ENCODE measurements at places on chromosomes 7 and 10.

DNA sequence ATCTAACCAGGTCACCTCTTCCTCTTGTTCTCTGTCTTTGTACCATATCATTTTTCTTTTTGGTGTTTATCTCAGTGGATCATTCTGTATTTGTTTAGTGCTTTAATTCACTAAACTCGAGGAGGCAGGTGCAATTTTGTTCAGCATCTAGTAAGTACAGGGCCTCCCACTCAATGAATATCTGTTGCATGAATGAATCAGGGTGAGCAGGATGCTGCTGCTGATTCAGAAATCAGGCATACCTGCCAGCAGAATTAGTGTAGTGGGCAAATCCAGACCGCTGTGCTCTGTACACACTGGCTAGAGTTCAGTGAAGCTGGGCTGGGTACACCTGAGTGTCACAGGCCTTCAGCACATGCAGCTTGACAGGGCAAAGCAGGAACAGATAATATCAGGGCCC, 511.9 kb downstream of the SUGCT start:
- H3K27ac ChIP-seq, result no peak overlapping the region
- DNase-seq, result no peak
- H3K4me3 ChIP-seq, result no peak overlapping the region
- no peaks in the 10 kb centered on the region for H3K27me3 ChIP-seq
- no peaks in the 10 kb centered on the region for H3K36me3 ChIP-seq
- H3K4me1 ChIP-seq, result no peaks in the 10 kb centered on the region

- no peak overlapping the region for H3K4me3 ChIP-seq
- no peaks in the 10 kb centered on the region for H3K36me3 ChIP-seq
- no peak for DNase-seq
- H3K27ac ChIP-seq, result no peak overlapping the region
- no peaks in the 10 kb centered on the region for H3K27me3 ChIP-seq
- H3K4me1 ChIP-seq, result no peaks in the 10 kb centered on the region
Observed at GRCh38 chr7:77580762-77581350, 43.8 kb downstream of the PTPN12 start.

GRCh38 chr7:246451-246850, 43.5 kb upstream of the FOXL3 start:
- H3K4me3 ChIP-seq, result no peak overlapping the region
- no peak overlapping the region for H3K27ac ChIP-seq
- no peak for DNase-seq
- H3K36me3 ChIP-seq, result no peaks in the 10 kb centered on the region

DNA sequence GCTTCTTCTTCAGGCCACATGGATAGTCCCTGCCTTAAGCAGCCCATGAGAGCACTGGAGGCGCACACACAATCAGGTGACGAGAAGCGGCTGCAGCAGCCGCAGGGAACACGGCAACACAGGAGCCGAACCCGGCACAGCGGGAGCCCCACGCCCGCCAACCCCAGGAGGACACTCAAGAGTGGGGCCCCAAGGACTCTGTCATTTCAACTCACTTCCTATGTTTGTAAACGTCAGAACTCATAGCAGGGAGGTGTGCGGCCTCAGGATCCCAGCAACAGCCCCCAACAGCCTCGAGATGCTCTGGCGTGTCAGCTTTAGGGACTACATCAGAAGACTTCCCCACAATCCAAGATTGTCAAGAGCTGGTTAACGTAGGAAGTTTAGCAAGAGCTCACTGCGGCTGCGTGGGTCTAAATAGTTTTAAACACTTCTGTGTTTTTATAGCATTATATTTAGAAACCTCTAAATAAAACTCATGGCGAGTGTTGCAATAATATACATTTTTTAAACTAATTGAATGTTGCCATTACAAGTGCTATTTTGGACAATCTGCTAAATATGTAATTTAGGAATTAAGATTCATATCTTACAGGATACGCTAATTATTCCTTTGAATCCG, 123.4 kb downstream of the MAD1L1 start:
- no peaks in the 10 kb centered on the region for H3K4me1 ChIP-seq
- no peak overlapping the region for H3K4me3 ChIP-seq
- H3K27me3 ChIP-seq, result no peaks in the 10 kb centered on the region
- no peak for DNase-seq

- no peaks in the 10 kb centered on the region for H3K36me3 ChIP-seq
- H3K27me3 ChIP-seq, result no peaks in the 10 kb centered on the region
- no peaks in the 10 kb centered on the region for H3K4me1 ChIP-seq
- H3K27ac ChIP-seq, result no peak overlapping the region
Observed at GRCh38 chr7:126483972-126484371, 768.8 kb downstream of the GRM8 start.

GRCh38 chr7:47720141-47720906, 138.4 kb upstream of the TNS3 start:
- H3K4me3 ChIP-seq, result no peak overlapping the region
- no peak for DNase-seq
- no peaks in the 10 kb centered on the region for H3K36me3 ChIP-seq
- H3K4me1 ChIP-seq, result peaks cover 2% of the 10 kb centered on the region
- H3K27ac ChIP-seq, result no peak overlapping the region
- no peaks in the 10 kb centered on the region for H3K27me3 ChIP-seq

GRCh38 chr10:117345143-117345542, 30.1 kb downstream of the PDZD8 start:
- H3K4me3 ChIP-seq, result no peak overlapping the region
- H3K27ac ChIP-seq, result peak overlapping the region; percentile 39
- H3K4me1 ChIP-seq, result peaks cover 7% of the 10 kb centered on the region
- no peaks in the 10 kb centered on the region for H3K36me3 ChIP-seq
- H3K27me3 ChIP-seq, result no peaks in the 10 kb centered on the region

GRCh38 chr7:101538596-101539459, 90.3 kb downstream of the MYL10 start:
- H3K4me3 ChIP-seq, result no peak overlapping the region
- no peaks in the 10 kb centered on the region for H3K36me3 ChIP-seq
- peak; percentile 64 for DNase-seq
- no peak overlapping the region for H3K27ac ChIP-seq
- H3K27me3 ChIP-seq, result no peaks in the 10 kb centered on the region
- H3K4me1 ChIP-seq, result no peaks in the 10 kb centered on the region

GRCh38 chr10:117541909-117542705, 439 bp upstream of the EMX2 start:
- no peaks in the 10 kb centered on the region for H3K36me3 ChIP-seq
- peak; percentile 94 for DNase-seq
- no peak overlapping the region for H3K27ac ChIP-seq
- peaks cover 68% of the 10 kb centered on the region for H3K27me3 ChIP-seq
- H3K4me3 ChIP-seq, result peak overlapping the region; percentile 39
- H3K4me1 ChIP-seq, result peaks cover 7% of the 10 kb centered on the region

- no peaks in the 10 kb centered on the region for H3K36me3 ChIP-seq
- no peaks in the 10 kb centered on the region for H3K4me1 ChIP-seq
- H3K4me3 ChIP-seq, result no peak overlapping the region
- no peak for DNase-seq
- H3K27ac ChIP-seq, result no peak overlapping the region
Observed at GRCh38 chr7:107173691-107174406, 5.0 kb downstream of the HBP1 start.

DNA sequence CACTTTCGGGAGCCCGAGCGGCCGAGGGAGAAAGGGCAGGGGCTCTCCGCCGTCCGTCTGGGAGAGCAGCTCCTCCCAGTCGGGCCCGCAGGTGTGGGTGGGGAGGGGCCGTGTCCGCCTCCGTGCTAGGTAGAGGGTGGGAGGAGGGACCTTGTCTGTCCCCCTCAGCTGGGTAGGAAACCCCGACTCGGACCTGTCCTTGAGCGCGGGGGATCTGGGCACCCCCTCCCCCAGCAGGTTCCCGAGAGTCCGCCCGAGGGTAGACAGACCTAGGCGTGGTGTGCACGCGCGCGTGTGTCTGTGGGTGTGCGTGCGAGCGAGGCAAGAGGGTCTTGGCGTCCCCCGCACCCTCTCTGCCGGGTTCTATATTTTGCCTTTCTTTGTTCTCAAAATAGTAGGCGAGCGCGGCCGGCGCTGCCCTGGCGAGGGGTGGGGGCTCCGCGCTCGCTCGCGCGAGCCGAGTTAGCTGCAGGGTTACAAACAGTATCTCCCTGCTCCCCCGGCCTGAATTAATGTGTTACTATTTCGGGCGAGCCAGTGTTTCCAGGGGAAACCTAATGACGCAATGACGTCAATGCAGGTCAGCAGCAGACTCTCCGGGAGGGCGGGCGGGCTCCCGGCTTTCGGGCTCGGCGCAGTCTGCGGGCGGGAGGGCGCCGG, 73.9 kb upstream of the LEP start:
- peak; percentile 60 for DNase-seq
- H3K27me3 ChIP-seq, result peaks cover 32% of the 10 kb centered on the region
- H3K4me1 ChIP-seq, result peaks cover 2% of the 10 kb centered on the region
- no peak overlapping the region for H3K4me3 ChIP-seq
- no peak overlapping the region for H3K27ac ChIP-seq

GRCh38 chr10:120979435-120980278, 128.5 kb downstream of the WDR11 start:
- no peaks in the 10 kb centered on the region for H3K36me3 ChIP-seq
- no peak overlapping the region for H3K27ac ChIP-seq
- H3K4me3 ChIP-seq, result no peak overlapping the region
- DNase-seq, result peak; percentile 45
- peaks cover 11% of the 10 kb centered on the region for H3K4me1 ChIP-seq
- H3K27me3 ChIP-seq, result peaks cover 11% of the 10 kb centered on the region

GRCh38 chr7:141697211-141697871, 4.6 kb downstream of the DENND11 start:
- H3K36me3 ChIP-seq, result no peaks in the 10 kb centered on the region
- no peaks in the 10 kb centered on the region for H3K27me3 ChIP-seq
- H3K4me1 ChIP-seq, result peaks cover 8% of the 10 kb centered on the region
- H3K27ac ChIP-seq, result no peak overlapping the region
- no peak overlapping the region for H3K4me3 ChIP-seq

- H3K4me3 ChIP-seq, result no peak overlapping the region
- no peaks in the 10 kb centered on the region for H3K27me3 ChIP-seq
- no peak overlapping the region for H3K27ac ChIP-seq
- DNase-seq, result peak; percentile 91
Observed at GRCh38 chr7:2760098-2760889, 72.3 kb downstream of the AMZ1 start.

- no peaks in the 10 kb centered on the region for H3K4me1 ChIP-seq
- no peaks in the 10 kb centered on the region for H3K36me3 ChIP-seq
- H3K27me3 ChIP-seq, result no peaks in the 10 kb centered on the region
- H3K27ac ChIP-seq, result no peak overlapping the region
- no peak for DNase-seq
Observed at GRCh38 chr10:71729161-71729636, 9.6 kb upstream of the C10orf105 start.

GRCh38 chr10:25901199-25901598, 32.8 kb upstream of the MYO3A start:
- no peak overlapping the region for H3K27ac ChIP-seq
- H3K36me3 ChIP-seq, result no peaks in the 10 kb centered on the region
- no peaks in the 10 kb centered on the region for H3K27me3 ChIP-seq
- no peak for DNase-seq
- H3K4me1 ChIP-seq, result peaks cover 36% of the 10 kb centered on the region
- H3K4me3 ChIP-seq, result no peak overlapping the region
